NCI-H2081 treated with DMSO at 0.1 percent for 48 hours (cell line): ENCODE measurements at places on chromosomes 4 and X.

DNA sequence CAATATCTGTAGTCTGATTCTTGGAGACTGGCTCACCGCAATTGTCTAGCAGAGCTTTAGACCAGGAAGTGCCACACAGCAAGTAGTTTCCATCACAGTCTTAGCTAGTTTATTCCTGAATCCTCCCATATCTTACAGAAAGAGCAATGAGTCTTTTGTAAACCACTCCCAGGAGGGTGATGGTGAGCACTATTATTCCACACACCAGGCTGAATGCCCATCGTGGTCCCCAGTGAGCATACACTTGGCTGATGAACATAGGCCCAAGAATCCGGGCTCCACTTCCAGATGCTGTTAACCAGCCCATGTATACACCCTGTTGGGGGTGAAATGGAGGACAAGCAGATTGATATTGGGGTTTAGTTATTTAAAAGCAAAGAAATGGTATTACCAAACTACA lies 39.8 kb downstream of the PLK4 start:
- DNase-seq, result no peak

- no peak for DNase-seq
Observed at GRCh38 chr4:15089979-15090378, 87.7 kb downstream of the CPEB2 start.

DNA sequence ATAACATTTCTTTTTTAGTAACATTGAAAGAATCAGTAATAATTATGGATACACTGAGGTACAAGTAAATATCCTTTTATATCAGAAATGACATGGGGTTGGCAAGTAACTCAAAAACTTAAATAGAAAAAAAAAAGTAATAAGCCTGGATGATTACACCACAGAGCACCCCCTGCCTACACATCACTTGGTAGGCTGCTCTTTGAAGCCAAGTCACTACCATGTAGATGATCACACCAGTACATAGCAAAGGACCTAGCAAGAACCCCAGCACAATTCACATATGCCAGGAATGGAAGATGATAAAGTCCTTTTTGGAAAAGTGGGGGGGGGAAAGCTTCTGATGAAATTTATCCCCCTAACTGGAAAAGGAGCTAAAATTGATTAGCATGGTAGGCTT lies 56.9 kb downstream of the METTL14 start:
- no peak for DNase-seq

GRCh38 chr4:75708218-75708691 lies 16.1 kb upstream of the USO1 start:
- no peak for DNase-seq

GRCh38 chr4:24202579-24202978 lies 312.7 kb upstream of the PPARGC1A start:
- no peak for DNase-seq

DNA sequence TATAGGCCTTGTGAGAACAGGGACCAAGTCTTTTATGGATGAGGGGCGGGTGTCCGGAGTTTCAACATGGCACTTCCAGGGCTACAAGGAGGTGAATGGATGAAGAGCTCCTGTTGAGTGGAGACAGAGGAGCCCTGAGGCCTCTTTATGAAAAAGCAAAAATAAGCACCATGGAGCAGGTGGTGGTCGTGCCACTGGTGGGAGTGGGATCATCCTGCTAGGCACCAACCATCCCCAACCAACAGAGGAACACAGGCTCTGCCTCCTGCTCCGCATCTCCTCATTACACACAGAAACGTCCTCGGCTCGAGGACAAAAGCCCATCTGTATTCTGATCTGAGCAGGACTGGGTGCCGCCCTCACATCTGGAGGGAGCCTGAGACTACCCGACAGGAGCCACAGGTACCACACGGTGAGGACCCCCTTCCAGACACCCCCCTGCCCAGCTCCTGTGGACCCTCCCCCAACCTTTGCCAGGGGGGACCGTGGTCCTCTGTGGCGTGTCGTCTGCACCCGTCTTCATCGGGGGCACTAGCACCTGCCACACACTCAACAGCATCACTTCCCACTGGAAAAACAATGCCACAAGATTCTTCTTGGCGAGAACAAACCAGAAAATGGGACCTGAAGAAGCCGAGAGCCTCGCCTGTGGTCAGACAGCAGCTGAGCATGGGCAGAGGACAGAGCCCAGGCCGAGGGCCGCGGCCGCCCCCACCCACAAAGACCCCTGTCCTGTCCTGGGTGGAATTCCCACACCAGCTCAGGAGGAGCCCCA lies 3.9 kb upstream of the PDE6B start:
- no peak for DNase-seq

DNA sequence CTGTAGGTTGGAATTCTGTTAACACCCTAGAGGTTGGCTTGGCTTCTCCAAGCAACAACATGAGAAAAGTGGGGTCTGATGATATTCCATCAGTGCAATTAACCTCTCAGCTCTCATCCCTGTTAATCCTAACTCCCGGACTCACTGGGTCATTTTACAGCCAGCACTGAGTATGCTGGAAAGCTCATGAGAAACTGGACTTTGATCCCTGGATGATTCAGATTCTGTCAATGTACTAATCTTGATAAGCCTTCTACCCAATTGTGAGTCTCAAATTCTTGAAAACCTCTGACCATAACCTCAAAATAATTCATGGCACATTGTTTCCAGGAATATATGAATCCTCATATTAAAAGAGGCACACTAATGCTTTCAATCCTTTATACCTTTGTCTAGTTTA lies 244.3 kb upstream of the DCAF8L1 start:
- no peak for DNase-seq

- no peak for DNase-seq
Observed at GRCh38 chr4:123553733-123554637, 157.4 kb downstream of the SPRY1 start.

GRCh38 chr4:88937081-88937480 lies 119.9 kb downstream of the FAM13A start:
- no peak for DNase-seq

- no peak for DNase-seq
Observed at GRCh38 chrX:70901465-70901864, 7.0 kb downstream of the TEX11 start.

- no peak for DNase-seq
Observed at GRCh38 chr4:183638436-183638835, 20.5 kb downstream of the RWDD4 start.

- DNase-seq, result no peak
Observed at GRCh38 chr4:68592673-68593072, 16.6 kb upstream of the UGT2B17 start.

DNA sequence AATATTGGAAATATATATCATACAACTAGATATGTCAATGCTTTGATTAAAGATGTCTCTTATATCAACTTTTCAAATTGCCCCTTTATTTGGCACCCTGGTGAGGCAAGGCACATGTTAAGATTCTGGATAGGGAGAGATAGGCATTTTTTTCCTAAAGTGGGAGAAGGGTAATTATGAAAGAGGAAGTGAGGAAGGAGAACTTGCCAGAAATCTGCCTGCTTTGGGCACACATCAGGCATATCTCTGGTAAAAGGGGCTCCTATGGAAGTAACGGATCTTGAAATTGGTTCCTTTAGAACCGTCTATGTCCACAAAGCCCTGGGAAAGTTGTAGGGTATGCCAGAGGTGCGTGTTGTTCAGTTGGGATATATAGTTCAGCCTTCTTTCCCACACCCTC lies 5.7 kb downstream of the IL15 start:
- DNase-seq, result no peak

DNA sequence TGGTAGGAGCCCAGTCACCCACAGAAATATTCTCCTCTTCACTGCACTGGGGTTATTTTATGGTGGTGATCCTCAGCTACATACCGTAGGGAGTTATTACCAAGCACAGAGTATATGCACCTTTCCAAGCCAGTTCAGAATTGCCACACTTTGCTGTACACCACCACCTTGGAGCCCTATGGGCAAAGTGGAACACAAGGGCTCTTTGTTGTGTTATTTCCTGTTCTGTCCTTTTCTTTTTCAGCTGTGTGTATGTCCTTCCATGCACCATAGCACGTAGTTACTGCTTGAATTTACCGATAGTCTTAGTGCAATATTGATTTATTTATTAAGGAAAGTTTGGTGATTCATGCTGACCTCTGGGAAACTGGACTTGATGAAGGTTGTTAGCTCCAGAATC lies 8.3 kb downstream of the RNF128 start:
- no peak for DNase-seq

DNA sequence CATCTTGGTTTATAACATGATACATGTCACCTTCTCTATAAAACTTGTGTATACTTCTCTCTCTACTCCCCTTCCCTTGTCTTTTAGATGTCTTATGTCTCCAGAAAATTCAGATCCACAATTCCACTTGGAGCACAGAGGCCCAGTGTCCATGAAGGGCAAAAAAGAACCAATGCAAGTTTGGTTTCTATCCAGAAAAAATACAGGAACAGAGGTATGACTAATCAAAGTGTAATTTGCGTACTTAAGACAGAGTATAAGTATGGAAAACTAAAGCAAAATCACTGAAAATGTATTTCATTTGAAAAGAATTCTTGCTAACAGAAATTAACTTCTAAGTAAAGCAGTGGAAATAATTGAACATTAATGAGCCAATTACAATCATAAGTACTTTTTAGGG lies 46.2 kb downstream of the GUCY1B1 start:
- DNase-seq, result no peak

DNA sequence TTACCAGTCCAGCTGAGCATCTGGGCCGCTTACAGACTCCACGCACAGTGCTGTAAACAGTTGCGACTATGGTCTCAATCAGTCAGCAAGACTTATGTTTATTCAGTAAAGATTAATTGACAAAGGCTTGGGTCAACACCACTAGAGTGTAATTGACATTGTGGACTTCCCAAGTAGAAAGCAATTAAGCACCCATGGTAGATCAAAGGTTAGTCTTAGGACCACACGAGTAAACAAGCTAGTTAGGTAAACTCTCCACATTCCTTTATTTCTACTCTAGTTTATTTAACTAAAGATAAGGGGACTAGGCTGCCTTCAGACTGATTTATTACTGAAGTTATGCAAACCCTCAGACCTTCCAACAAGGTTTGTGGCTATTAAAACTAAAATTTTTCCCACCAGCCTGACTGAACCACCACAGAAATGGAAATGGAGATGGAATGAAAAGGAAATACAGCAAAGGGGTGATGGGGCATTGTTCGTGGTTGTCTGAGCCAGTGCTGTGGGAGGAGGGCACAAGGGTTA lies 44.2 kb downstream of the MTHFD2L start:
- DNase-seq, result no peak
